Activated T-helper 17 cell treated with anti-CD3 and anti-CD28 coated beads, Interleukin-2, amount 50 U/mL, for 72 hours (primary cell): ENCODE measurements at places on chromosomes 3 and 15. TPM values are rescaled to one million over a fixed set of nuclear protein-coding genes. Genes with fewer than 3 reads are reported as not detected.

GRCh38 chr3:37611771-37612170, 249.9 kb upstream of the CTDSPL start:
- ATAC-seq = no peak

GRCh38 chr3:130117933-130118332, 36.3 kb downstream of the ALG1L2 start:
- ATAC-seq = no peak

GRCh38 chr3:186458306-186459107, 85.7 kb downstream of the CRYGS start:
- no peak for ATAC-seq

GRCh38 chr3:47681016-47681415, 100.7 kb downstream of the SMARCC1 start:
- no peak for ATAC-seq

Gene ACSBG1
- not detected for total RNA-seq
